CD4-positive, alpha-beta T cell (primary cell): ENCODE measurements at places on chromosomes 3 and 15.

DNA sequence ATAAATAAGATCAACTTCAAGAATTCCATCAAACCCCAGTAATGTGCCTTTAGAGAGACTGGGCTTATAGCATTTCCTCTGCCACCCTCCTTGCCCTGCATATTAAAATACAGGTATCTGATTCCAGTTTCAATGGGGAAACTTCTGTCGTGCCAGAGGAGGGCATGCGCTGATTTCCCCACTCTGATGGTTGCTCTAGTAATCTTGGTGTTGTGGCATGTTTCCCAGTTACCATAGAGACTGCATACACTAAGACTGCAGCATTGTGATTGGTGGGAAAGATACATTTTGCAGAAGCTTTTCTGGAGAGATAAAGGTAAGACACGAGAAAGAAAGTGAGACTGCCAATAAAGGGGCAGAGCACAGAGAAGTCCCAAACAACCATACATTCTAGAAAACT is 225.6 kb downstream of the TIGIT start:
- no peak for DNase-seq

- DNase-seq: no peak
Measured at GRCh38 chr3:163786416-163786815, 1291.9 kb downstream of the SI start.

DNA sequence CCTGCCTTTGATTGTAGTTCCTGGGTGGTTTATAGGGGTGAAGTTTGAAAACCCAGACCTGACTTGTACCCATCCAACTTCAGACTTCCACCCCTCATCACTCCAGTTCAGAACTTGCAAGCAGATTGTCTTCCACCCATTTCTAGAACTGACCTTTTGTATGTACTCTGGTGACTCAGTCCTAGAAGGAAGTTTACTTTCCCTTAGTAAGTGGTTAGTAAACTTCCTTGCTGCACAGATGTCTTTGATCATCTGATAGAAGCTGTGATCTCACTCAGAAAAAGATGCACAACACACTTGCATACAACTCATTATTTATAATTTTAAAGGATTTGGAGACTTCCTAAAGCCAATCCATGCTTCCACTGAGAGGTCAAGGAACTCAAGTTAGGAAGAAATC is 368.0 kb downstream of the MFSD1 start:
- no peak for DNase-seq

- no peak for DNase-seq
Measured at GRCh38 chr15:95549168-95549738, 781.2 kb upstream of the NR2F2 start.

- DNase-seq: no peak
Measured at GRCh38 chr15:38733331-38733730, 168.7 kb upstream of the RASGRP1 start.

GRCh38 chr15:51576286-51576850 is 46.2 kb downstream of the DMXL2 start:
- no peak for DNase-seq

- peak; percentile 2 for DNase-seq
Measured at GRCh38 chr3:132659365-132660051, at the start of gene ACAD11. Gene ACAD11 (minus strand): TSS chr3:132659809. CDS start chr3:132659751, 58 bp downstream.

- DNase-seq: no peak
Measured at GRCh38 chr3:141333836-141334626, 34.3 kb upstream of the ZBTB38 start.

- no peak for DNase-seq
Measured at GRCh38 chr3:158420654-158421396, 150.2 kb upstream of the MLF1 start.

DNA sequence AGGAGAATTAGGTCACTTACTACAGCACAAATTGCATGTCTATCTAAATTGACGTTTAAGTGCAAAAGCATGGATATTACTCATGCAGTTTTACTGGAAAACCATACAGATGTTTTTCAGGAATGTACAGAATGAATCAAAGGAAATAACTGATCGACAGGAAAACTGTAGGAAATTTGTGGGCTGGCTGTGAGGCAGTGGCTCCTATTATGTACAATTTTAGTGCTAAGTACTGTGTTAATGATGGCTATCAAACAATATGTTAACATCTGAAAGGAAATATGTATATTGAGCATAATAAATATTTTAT is 6.9 kb downstream of the NUDT16 start:
- DNase-seq: no peak

DNA sequence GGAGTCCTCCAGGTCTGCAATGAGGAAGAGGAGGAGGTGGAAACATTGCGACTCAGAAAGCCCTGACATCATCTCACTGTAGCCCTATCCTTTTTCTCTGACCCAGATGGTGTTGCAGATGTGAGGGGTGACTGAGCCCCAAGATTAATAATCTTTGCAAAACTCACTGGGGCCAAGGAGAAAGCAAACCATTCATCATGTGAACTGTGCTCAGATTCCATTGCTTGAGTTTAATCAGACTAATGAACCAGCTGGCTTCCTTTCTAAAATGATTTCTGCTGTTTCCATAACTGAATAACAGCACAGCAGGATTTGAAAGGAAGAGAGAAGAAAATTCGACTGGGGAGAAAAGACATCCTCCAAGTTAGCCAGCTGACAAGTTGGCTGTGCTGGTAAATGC is 13.4 kb upstream of the DGKG start:
- DNase-seq: no peak

GRCh38 chr15:34993412-34993811 is 5.3 kb upstream of the ZNF770 start:
- DNase-seq: no peak

DNA sequence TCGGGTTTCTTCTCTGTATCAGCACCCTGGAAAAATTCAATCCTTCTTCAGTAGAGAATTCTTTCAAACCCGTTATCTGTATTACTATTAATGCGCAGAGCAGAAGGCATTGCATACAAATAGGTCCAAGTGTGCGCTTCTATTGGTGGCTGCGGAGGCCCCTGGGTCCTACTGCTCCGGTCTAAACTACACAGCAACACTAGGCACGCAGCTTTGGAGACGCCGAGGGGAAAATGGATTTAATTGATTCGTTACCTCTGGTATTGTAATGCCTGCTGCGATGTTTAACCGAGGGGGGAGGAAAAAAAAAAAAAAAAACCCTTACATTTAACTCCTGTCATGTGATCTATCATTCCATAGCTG is at the start of gene ROBO1:
ROBO1 (minus strand) TSS at position 94 of the 363 bp plus-strand sequence.
- no peak for DNase-seq

DNA sequence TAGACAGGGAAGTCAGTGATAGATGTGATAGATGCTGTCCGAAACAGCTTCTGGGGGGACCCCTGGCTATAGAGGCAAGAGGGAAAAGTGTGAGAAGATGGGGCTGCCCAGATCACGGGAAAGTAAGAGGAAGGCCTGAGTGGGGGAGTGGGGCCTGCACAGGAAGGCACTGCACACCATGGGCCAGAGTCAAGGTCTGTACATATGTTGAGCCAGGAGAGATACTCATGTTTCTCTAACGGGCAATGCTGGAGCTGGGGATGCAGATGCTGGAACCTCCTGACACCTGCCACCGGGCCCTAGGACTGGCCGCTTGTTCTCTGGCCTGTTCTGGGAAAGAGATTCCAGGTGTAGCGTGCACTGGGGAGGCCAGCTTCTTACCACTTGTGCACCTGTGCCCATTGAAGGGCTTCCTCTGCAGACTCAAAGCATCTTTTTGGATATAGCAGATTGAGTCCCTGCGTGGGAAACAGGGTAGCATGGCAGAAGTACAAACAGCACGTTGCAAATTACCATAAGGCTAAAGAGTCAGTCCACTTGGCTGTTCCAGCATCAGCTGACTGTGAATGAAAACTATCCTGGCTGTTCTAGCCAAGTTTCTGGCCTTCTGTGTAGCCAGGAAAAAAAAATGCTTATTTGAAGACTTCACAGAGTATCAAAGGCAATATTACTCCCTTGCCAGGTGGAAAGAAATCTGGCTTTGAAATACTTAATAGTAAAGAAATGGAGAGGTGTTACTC is 77.1 kb upstream of the GSK3B start:
- no peak for DNase-seq

GRCh38 chr15:65201918-65202317 is 9.4 kb downstream of the CILP start:
- DNase-seq: no peak

GRCh38 chr3:62558549-62559112 is 185.3 kb upstream of the FEZF2 start:
- no peak for DNase-seq

DNA sequence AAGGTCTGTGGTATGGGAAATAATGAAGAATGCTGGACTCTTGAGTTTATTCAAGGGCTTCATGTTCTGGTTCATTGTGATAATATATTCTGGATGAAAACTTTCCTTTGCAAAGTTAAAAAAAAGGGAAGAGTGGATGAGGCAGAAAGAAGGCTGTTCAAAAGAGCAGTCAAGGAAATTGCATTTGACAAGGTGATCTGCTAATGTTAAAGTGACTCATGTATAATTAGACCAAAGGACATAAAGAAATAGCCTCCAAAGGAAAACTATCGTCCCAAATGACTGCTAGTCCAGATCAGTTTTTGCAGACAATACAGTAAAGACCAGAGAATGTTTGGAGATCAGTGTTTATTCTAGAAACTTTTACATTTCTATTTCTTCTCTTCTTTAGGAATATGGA is 9.8 kb downstream of the TMEM108 start:
- no peak for DNase-seq

DNA sequence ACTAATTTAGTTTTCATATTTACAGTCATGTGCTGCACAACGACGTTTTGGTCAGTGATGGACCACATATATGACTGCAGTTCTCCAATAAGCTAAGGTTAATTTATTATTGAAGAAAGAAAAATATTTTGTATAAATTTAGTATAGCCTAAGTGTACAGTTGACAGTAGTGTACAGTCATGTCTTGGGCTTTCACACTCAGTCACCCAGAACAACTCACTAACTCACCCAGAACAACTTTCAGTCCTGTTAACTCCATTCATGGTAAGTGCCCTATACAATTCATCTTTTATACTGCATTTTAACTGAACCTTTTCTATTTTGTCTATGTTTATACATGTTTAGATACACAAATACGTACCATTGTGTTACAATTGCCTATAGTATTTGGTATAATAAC is 3.8 kb upstream of the GABRR3 start:
- no peak for DNase-seq

DNA sequence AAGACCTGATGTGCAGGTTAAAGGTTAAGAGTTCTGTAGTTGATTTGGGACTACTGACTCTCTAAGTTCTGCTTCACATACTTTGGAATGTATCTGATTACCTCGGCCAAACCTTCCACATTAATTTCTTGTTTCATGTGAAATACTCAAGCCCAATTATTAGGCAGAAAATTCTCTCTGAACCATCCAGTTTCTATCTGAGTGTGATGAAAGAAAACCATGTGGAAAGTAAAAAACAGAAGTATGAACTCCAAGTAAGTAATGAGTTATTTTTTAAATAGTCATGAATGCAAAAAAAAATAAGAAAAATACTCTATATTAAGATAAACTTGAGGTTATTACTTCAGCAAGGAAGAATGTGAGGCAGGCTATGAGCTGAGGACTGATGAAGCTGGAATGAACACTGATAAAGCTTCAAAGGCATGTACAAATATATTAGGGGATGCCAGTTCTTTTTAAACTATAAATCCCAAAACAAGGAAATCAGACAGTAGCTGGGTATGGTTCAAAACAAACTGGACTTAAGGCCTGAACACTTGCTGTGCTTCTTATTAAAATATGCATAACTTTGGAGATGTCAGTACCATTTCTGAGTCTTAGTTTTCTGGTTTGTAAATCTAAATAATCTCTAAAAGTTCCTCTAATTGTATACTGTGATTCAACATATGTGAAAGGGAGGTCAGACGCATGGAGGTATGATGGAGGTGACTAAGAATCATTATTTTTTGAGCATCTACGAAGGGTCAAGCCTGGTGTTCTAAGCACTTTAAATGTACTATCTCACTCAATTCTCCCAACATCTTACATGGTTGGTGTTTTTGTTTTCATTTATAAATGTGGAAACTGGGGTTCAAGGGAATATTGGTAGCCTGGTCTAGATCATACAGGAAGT is 59.6 kb downstream of the COL6A6 start:
- DNase-seq: no peak

- DNase-seq: no peak
Measured at GRCh38 chr15:93583968-93584367, 495.0 kb upstream of the RGMA start.

DNA sequence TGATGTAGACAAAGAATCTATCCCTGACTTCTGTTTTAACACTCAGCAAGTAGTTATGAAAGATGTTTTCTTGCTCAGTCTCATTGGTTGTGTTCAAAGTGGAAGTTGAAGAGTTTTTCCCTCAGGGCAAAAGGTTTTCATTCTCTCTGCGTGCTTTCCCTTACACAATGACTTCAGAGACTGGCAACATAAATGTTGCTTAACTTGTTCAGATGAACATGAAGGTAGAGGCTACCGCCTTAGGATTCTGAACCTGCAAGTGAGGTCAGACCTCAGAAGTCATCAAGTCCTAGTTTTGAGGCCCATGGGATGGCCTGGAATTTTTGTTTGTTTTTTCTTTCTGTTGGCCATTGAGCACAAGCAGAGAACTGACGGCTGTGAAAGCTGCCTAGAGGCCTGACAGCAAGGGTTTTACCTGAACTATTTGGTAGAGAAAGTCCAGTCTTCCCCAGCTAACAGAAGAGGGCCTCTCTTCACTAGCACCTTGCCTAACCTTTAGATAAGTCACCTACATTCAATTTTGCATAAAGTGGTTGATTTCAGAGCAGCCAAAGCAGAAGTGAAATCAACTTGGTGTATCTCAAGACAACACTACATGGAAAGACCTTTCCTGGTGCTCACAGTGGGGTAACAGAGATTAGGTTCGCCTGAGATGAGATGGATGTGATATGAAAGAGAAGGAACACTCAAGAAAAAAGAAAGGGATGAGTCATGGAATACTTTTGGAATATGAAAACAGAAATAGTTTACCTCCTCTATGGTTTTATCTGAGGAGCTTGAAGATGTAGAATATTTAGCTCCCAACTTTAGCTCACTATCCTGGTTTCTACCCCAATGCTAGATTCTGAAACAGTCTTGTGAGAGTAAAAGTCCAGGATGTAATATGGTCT is 53.6 kb upstream of the AP4E1 start:
- no peak for DNase-seq

- DNase-seq: no peak
Measured at GRCh38 chr3:123833398-123833785, 50.7 kb downstream of the MYLK start.

- peak; percentile 43 for DNase-seq
Measured at GRCh38 chr3:105866656-105867653, 1.9 kb downstream of the CBLB start.

- no peak for DNase-seq
Measured at GRCh38 chr15:49644364-49644794, 23.5 kb downstream of the DTWD1 start.

DNA sequence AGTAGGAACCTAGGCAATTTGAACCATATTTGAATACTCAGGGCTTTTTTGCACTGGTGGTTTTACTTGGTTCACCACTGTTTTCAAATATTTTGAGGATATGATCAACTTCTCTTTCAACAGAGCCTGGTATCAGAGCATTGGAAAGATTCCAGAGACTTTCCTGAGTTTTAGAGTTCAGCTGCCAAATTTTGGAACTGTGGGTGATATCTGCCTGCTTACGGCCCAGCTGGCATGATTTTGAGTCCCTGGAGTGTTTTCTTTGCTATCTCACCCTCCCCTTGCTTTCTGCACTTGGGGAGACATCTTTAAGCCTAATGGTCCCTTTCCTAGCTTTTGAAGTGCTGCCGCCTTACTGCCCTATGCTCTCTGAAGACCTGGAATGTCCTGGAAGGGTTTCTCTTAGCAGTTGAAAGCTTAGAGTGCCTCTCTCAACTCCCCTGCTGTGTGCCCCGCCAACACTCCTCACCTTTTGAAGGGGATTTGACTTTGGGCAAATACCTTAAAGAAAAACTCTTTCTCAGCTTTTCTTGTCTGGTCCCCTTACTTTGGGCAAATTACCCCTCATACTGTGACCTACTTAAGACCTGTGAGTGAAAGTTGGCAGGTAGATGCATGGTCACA is 539.1 kb downstream of the MFSD1 start:
- DNase-seq: no peak

- no peak for DNase-seq
Measured at GRCh38 chr3:110296885-110297284, 774.7 kb upstream of the NECTIN3 start.
